PC-3 (cell line): ENCODE measurements at places on chromosomes 16 and 17.

DNA sequence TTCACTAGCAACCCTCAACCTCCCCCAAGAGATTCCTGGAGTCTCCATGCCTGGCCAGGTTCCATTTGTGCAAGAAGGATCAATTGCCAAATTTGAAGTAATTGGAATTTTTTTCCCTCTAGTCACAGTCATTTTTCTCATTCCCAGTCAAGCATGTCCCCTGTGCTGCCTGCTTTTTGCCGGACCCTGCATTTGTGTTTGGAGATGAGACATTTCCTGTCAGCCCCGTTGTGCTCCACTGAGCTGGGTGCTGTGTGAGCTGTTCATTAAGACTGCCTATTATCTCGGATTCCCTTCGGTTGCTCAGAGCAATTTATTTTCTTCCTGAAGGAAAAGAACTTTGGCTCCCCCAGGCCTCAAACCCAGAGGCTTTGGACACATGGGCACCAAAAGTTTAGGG is 201.0 kb upstream of the NLRP1 start:
- H3K4me3 ChIP-seq: no peak overlapping the region
- H3K27me3 ChIP-seq: no peaks in the 10 kb centered on the region
- peak overlapping the region; percentile 99 for H3K27ac ChIP-seq
- peaks cover 57% of the 10 kb centered on the region for H3K4me1 ChIP-seq
- peak; percentile 85 for DNase-seq

DNA sequence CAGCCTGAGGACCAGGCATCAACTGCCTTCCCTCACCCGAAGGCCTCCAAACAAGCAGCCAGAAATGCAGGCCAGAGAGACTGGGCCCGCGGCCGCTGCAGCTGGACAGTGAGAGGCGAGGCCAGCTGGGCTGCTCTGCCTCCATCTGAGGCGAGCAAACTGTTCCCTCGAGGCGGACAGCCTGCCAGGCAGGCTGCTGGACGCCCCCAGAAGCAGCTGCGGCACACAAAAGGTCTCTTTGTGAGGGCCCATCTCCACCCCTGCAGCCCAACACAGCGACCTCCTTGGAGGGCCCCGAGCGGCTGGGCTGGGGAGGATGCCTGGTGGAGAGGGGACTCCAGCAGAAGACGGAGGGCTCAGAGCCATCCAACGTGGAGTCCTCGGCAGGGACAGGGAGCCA is 4.7 kb downstream of the CORO7 start:
- H3K4me3 ChIP-seq: no peak overlapping the region
- H3K36me3 ChIP-seq: no peaks in the 10 kb centered on the region
- H3K27ac ChIP-seq: no peak overlapping the region
- no peaks in the 10 kb centered on the region for H3K27me3 ChIP-seq
- H3K4me1 ChIP-seq: peaks cover 27% of the 10 kb centered on the region
- no peak for DNase-seq

DNA sequence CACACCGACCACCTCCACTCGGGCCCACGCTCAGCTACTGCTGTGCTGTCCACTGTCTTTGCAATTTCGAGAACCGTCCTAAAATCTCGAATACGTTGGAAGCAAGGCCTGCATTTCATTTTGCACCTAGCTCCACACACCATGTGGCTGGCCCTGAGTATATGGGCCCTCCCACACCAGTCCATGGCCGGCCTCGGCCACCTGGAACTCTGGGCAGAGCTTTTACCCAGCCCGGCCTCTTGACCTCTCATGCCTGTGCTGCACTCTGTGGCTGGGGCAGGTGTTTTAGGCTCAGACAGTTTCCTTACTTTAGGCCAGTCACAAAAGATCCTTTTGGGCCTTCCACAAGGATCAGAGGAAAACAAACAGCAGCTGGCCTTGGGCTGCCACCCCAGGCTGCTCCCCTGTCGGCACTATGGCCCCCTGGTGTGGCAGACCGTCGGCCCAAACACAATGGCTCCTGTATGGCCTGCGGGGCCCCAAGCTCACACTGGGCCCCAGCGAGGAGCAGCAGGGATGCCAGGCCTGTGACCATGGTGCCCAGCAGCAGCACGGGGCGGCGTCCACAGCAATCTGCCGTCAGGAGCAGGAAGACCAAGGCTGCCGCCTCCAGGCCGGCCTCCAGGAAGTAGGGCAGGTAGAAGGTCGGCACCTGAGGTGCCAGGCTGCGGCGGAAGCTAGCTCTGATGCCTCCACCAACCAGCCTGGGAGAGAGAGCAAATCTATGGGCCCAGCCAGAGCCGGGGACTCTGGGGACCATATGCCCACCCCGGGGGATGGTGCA is 2.5 kb downstream of the SLC22A31 start:
- 0 out of 2 replicates have a peak, but pooled peaks cover 2% of the 10 kb centered on the region for H3K4me1 ChIP-seq
- no peaks in the 10 kb centered on the region for H3K36me3 ChIP-seq
- H3K27ac ChIP-seq: no peak overlapping the region

DNA sequence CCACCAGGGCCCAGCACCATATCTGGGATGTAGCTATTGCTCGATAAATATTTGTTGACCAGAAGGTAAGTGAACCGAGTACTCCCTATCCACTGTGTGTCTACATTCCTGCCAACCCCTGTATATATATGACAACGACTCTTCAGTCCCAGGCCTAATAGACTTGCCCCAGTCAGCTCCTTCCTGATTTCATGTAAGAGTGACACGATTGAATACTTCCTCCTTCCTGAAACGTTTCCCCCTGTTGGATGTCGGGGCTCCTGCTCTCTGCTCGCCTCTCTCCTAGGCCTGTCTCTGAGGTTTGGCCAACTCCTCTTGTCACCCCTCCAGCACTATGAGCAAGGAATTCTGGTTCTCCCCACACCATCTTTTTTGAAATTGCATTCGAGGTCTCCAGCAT is 178.9 kb downstream of the PRKCA start:
- no peak overlapping the region for H3K4me3 ChIP-seq
- no peak overlapping the region for H3K27ac ChIP-seq
- H3K4me1 ChIP-seq: no peaks in the 10 kb centered on the region
- no peaks in the 10 kb centered on the region for H3K27me3 ChIP-seq
- DNase-seq: no peak

GRCh38 chr17:77449908-77450741 is 309.4 kb downstream of the SEC14L1 start:
- H3K27me3 ChIP-seq: no peaks in the 10 kb centered on the region
- no peak overlapping the region for H3K4me3 ChIP-seq
- H3K36me3 ChIP-seq: peaks cover 4% of the 10 kb centered on the region; the same call in 1 of the 2 replicates

GRCh38 chr17:19312406-19312805 is 50.1 kb downstream of the B9D1 start:
- H3K4me3 ChIP-seq: no peak overlapping the region
- no peak for DNase-seq
- no peak overlapping the region for H3K27ac ChIP-seq
- no peaks in the 10 kb centered on the region for H3K4me1 ChIP-seq
- H3K36me3 ChIP-seq: peaks cover 20% of the 10 kb centered on the region
- no peaks in the 10 kb centered on the region for H3K27me3 ChIP-seq

DNA sequence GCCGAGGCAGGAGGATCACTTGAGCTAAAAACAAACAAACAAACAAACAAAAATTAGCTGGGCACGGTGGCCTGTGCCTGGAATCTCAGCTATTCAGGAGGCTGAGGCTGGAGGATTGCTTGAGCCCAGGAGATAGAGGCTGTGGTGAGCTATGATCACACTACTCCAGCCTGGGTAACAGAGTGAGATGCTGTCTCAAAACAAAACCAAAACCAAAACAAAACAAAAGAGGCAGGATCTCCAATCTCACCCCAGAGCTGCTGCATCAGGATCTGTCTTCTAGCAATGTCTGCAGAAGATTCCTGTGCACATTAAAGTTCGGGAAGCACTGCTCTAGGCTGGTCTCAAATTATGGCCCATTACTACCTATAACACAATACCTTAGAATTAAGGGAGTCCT is 43.1 kb downstream of the MAP2K6 start:
- no peak overlapping the region for H3K4me3 ChIP-seq
- no peaks in the 10 kb centered on the region for H3K4me1 ChIP-seq
- no peaks in the 10 kb centered on the region for H3K36me3 ChIP-seq

DNA sequence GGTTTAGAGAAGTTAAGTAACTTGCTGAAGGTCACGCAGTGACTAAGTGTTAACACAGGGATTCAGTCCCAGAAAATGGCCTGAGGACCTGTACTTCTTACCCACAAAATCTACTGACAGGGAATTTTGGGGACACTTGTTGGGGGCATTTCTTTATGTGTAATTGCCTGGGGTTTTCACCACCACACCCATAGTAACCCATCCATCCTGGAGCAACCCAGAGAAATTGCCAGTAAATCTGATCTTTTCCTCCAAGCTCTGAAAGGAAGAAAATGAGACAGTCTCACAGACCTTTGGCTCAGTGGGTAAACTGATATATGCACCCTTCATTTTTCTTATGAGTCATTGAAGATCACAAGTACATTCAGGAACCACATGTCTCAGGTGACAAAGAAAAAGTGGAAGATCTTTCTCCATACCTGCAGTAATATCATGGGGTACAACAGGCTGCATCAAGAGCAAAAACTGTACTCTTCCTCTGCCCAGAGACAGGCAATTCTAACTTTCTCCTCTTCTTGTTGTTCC is 81.0 kb downstream of the NOG start:
- H3K4me3 ChIP-seq: no peak overlapping the region
- H3K4me1 ChIP-seq: peaks cover 44% of the 10 kb centered on the region
- DNase-seq: peak; percentile 51
- no peaks in the 10 kb centered on the region for H3K36me3 ChIP-seq
- H3K27ac ChIP-seq: no peak overlapping the region

GRCh38 chr17:69672924-69673323 is 258.4 kb downstream of the MAP2K6 start:
- H3K36me3 ChIP-seq: no peaks in the 10 kb centered on the region
- peaks cover 7% of the 10 kb centered on the region for H3K4me1 ChIP-seq
- no peak overlapping the region for H3K27ac ChIP-seq
- H3K27me3 ChIP-seq: no peaks in the 10 kb centered on the region
- peak; percentile 46 for DNase-seq

DNA sequence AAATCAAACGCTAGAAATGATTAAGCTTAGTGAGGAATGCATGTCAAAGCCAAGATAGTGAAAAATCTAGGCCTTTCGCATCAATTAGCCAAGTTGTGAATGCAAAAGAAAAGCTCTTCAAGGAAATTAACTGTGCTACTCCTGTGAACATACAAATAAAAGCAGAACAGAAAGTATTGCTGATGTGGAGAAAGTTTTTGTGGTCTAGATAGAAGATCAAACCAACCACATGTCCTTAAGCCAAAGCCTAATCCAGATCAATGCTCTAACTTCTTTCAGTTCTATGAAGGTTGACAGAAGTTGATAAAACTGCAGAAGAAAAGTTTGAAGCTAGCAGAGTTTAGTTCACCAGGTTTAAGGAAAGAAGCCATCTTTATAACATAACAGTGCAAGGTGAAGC is 1044.6 kb downstream of the CDH11 start:
- no peak overlapping the region for H3K4me3 ChIP-seq
- DNase-seq: no peak
- no peaks in the 10 kb centered on the region for H3K36me3 ChIP-seq
- H3K27ac ChIP-seq: no peak overlapping the region
- H3K27me3 ChIP-seq: no peaks in the 10 kb centered on the region

- H3K27ac ChIP-seq: peak overlapping the region; percentile 20; the same call in 1 of the 2 replicates
- no peaks in the 10 kb centered on the region for H3K27me3 ChIP-seq
- peaks cover 11% of the 10 kb centered on the region; the same call in 1 of the 2 replicates for H3K4me1 ChIP-seq
- H3K36me3 ChIP-seq: no peaks in the 10 kb centered on the region
- no peak overlapping the region for H3K4me3 ChIP-seq
Observed at GRCh38 chr16:28858421-28858820, 5.2 kb upstream of the SH2B1 start.

DNA sequence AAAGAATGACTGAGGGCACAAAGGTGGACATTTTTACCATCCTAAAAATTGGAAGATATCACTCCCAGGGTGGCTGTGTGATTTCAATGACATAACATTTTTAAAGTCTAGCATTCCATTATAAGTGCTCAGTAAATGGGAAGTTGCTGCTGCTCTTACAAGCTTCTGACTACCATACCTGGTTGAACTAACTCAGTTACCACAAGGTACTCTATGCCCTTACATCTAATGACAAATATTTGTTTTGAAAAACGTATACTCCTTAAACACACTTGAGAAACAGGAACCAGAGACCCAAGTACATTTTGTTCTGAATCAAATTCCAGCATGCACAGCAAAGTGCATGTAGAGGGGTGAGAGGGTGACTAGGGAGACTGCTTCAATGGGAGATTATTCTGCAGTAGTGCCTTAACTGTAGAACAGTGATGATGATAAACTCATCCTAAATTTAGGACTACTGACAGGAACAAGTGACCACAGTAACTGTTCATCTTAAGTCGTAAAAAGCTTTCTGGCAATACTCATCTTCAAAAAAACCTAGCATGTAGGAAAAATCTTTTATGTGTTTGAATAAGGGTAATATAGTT is 83.5 kb downstream of the KANSL1 start:
- DNase-seq: peak; percentile 52
- H3K4me1 ChIP-seq: peaks cover 31% of the 10 kb centered on the region

- no peaks in the 10 kb centered on the region for H3K36me3 ChIP-seq
- DNase-seq: no peak
- no peak overlapping the region for H3K4me3 ChIP-seq
- H3K27ac ChIP-seq: no peak overlapping the region
- H3K4me1 ChIP-seq: peaks cover 18% of the 10 kb centered on the region
- no peaks in the 10 kb centered on the region for H3K27me3 ChIP-seq
Observed at GRCh38 chr17:50180111-50180510, 14.3 kb downstream of the SGCA start.

- DNase-seq: peak; percentile 20
- H3K27ac ChIP-seq: no peak overlapping the region
- peaks cover 28% of the 10 kb centered on the region for H3K36me3 ChIP-seq
- H3K4me1 ChIP-seq: peaks cover 12% of the 10 kb centered on the region
- H3K4me3 ChIP-seq: peak overlapping the region; percentile 91
Observed at GRCh38 chr17:80146121-80147034, 550 bp downstream of the EIF4A3 start.

GRCh38 chr16:30458561-30459394 is 13.1 kb upstream of the SEPHS2 start:
- no peak overlapping the region for H3K4me3 ChIP-seq
- no peaks in the 10 kb centered on the region for H3K4me1 ChIP-seq
- no peak overlapping the region for H3K27ac ChIP-seq
- no peak for DNase-seq
- H3K36me3 ChIP-seq: no peaks in the 10 kb centered on the region

DNA sequence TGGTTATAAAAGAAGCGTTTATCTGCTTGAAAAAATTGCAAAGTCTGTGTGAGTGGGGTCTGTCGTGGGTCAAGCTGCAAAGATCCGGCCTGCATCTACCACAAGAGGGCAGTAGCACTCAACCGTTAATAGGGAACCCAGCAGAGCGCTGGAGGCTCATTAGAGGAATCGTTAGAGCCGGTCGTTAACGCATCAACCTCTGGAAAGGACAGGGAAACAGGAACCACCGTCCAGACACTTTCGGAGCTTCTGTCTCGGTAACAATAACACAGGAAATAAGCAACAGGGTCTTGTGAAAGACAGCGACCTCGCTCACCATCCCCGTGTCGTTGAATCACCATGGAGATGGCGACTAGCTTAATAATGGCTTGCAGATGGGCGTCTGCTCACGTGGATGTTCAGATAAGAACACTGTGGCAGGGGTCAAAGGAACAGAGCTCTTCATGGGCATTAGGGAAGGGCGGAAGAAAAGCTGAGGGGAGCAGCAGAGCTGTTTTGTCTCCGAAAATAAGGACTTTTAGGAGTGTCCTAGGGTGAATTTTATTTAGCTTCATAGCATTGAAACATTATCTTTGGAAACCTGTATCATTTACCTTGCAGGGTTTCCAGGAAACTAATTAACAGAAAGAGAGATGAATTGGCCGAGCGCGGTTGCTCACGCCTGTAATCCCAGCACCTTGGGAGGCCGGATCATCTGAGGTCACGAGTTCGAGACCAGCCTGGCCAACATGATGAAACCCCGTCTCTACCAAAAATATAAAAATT is 11.9 kb upstream of the NSRP1 start:
- H3K36me3 ChIP-seq: no peaks in the 10 kb centered on the region
- peak overlapping the region; percentile 63 for H3K4me3 ChIP-seq
- H3K4me1 ChIP-seq: 0 out of 2 replicates have a peak, but pooled peaks cover 4% of the 10 kb centered on the region
- no peaks in the 10 kb centered on the region for H3K27me3 ChIP-seq
